ENCODE measurements at places on chromosomes 12 and 14.

DNA sequence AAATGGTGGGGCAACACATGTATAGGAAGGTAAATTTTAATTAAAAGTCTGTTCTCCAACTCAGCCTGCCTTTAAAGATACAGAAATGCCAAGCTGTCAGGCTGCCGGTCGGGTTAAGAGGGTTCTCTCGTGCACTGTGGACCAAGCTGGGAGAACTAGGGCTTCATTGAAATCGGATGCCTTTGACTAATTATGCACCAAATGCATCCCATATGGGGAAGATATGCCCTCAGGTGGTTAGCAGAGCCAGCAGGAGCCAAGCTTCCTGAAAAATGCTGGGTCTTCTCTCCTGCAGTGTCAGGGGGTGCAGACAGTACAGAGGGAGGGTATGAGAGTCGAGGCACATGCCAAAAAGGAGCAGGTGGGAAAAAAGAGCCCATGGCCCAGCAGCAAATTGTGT is 236.1 kb downstream of the CACNA1C start:
- no peak for DNase-seq

- DNase-seq = no peak
Observed at GRCh38 chr12:31991146-31991545, 31.9 kb downstream of the RESF1 start.

DNA sequence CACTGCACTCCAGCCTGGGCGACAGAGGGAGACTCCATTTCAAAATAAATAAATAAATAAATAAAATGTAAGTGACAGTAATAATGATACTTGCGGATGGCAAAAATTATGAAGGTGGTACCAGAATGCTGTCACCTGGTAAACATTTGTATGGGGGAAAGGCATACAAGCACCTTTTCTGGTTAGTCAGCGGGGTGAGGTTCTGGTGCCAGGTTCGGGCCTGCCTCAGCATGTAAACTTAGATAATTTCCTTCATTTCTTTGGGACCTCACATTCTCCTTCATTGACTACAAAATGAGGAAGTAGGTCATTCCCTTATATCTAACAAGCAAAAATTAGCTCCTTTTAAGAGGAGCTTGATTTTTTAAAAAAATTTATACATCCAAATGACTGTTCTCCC is 10.8 kb downstream of the VTI1B start:
- DNase-seq = no peak

DNA sequence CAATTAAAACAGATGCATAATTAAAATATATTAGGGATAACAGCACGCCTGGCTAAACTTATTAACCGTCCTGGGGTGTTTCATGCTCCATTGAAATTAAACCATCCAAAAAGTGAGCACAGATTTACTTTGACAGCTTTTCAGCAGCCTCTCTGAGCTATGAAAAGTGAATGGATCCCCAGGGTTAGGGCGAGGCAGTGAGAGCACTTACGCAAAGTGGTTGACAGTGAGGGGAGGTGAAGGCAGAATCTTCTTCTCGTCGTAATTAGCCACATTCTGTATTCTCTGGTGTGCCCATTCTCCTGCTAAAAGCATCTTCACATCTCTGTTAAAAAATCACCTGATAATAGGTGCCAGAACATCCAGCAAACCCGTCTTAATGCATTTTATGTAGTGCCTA is 1.9 kb downstream of the TMTC2 start:
- DNase-seq = no peak

DNA sequence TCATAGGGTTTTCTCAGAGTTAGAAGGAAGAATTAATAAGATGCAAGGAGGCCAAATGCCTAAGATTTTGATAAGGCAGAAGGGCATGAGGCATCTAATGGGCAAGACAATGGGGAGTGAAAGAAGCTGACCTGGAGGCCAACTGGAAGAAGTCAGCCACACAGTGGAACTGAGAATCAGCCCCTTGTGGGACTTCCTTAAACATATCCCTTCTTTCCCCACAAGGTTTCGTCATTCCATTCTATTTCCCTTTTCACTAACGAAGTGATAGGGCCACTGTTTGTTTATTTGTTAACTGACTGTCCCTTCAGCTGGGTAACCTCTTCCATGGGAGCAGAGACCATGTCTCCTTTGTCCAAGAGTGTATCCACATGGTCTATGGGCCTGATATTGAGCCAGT is 86.2 kb downstream of the HELB start:
- DNase-seq = no peak

DNA sequence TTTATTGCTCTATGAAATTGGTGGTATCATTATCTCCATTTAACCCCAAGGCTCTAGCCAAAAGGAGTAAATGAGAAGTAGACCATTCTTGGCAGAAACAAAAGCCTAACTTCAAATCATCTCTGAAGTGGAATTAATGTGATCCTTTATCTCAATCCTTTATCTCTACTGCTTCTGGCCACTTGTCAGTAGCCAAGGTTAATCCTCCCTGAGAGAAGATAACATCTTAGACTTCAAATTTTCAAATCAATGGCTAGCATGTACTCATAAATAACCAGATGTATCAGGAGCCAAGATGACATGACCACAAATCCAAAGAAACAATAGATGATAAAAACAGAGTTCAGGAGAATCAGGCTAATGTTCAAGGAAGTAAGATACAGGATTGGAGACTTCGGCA is 123.1 kb upstream of the RASSF8 start:
- no peak for DNase-seq

DNA sequence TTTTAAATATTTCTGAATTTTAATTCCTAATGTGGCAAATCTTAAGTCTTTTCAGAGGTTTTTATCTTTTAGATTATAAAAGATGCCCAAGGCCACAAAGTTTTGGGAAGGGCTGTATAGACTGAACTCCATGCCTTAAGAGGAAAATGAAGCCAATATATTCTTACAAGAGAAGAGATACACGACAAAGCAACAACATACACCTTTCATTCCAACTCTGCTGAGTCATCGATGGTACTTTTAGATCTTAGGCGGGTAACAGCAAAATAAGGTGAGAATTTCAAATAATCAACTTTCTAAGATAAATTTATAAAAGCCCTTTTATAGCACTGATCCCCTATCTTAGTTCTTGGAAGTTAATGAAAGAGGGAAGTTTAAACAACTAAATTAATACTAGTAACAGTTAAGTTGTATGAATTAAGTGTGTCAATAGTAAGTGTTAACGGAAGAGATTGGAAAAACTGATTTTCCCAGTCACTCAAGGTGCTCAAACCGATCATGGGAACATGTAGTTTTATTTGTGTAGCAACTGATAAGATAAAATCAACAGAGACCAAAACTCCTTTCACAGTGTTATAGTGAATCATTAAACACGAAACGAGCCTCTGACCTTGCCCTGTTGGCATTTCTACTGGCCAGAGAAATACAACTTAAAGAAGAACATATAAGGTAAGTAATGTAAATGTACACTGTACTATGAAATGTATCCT is 18.8 kb upstream of the PIK3C2G start:
- no peak for DNase-seq

DNA sequence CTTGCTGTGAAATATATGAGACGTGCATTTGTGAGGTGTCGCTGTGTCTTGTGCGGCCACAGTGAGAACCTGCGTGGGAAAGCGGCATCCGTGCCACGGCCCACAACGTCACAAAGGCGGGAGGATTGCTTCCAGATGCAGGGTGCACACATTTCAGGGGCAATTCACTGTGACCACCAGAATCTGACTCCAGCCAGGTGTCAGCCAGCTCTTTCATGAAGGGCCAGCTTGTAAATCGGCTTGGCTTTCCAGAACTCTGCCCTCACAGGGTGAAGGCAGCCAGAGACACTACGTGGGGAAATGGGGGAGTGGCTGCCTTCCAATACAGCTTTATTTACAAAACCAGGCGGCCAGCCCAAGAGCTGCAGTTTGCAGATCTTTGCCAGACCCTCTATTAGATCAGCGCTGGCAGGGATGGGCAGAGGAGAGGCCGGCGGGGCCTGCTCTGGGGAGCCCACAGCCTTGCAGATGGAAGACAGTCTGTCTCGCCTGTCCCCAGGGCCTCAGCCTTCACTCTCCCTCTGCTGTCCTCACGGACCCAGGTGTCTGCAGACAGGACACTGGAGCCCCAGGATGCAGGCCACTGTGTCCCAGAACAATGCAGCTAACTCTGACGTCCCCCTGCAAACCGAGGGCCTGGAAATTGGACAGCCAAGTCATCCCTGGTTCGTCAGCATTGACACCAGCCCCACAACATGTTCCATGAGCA is 53.5 kb downstream of the ADGRD1 start:
- DNase-seq = peak; percentile 14

- no peak for DNase-seq
Observed at GRCh38 chr12:101571105-101571504, 23.7 kb upstream of the MYBPC1 start.

DNA sequence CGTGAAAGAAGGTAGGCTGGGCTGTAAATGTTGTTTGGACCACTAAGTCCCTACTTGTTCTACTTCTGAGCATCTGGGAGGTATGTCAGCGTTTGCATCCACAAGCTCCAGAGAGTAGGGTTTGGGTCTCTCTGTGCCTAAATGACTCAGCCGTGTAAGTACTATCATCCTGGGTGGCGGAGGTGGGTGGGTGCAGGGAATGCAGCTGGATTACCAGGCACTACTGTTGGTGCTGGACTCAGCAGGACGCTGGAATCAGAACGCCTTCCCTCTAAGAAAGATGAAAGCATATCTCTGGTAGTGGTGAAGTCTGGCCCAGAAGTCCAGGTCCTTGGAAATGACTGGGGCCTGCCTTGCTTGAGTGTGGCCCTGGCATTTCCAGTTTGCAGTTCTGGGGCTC is 289.7 kb downstream of the PCNX1 start:
- no peak for DNase-seq

- no peak for DNase-seq
Observed at GRCh38 chr12:108234158-108234557, 105.0 kb downstream of the CMKLR1 start.

GRCh38 chr14:34170882-34171281 is 220.0 kb upstream of the EGLN3 start:
- DNase-seq = no peak

GRCh38 chr12:41123871-41124270 is 64.2 kb upstream of the PDZRN4 start:
- no peak for DNase-seq

- DNase-seq = no peak
Observed at GRCh38 chr14:30345511-30345910, 213.4 kb upstream of the G2E3 start.

Measured in nucleus accumbens (tissue), 56 donors.